Renal pelvis (tissue), 12 donors: ENCODE measurements at places on chromosomes 4 and X. TPM values are rescaled to one million over a fixed set of nuclear protein-coding genes. Genes with fewer than 3 reads are reported as not detected.

DNA sequence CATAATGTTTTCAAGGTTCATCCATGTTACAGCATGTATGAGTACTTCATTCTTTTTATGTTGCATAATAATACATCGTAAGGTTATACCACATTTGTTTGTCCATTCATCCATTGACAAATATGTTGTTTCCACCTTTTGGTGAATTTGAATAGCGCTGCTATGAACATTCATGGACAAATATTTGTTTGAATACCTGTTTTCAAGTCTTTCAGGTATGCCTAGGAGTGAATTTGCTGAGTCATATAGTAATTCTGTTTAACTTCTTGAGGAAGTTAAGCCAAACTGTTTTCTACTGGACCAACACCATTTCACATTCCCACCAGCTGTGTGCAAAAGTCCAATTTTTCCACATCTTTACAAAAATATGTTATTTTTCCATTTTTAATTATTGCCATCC is 31.5 kb downstream of the IRS4 start:
- no peak for DNase-seq

DNA sequence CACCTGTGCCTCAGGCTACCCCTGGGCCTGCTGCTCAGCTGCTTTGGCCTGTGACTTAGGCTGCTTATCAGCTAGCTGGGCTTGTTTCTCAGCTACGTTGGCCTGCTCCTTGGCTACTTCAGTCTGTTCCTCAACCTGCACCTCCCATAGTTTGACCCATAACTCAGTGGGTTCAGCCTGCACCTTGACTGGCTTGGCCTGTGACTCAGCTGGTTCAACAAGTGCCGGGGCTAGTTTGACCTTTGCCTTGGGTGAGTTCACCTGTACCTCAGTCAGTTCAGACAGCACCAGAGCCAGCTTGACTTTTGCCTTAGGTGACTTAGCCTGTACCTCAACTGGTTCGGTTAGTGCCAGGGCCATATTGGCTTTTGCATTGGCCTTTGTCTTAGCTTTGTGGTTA is 171.2 kb downstream of the MSN start:
- DNase-seq: no peak

- no peak for DNase-seq
Observed at GRCh38 chr4:67608027-67608426, 49.5 kb downstream of the STAP1 start.

DNA sequence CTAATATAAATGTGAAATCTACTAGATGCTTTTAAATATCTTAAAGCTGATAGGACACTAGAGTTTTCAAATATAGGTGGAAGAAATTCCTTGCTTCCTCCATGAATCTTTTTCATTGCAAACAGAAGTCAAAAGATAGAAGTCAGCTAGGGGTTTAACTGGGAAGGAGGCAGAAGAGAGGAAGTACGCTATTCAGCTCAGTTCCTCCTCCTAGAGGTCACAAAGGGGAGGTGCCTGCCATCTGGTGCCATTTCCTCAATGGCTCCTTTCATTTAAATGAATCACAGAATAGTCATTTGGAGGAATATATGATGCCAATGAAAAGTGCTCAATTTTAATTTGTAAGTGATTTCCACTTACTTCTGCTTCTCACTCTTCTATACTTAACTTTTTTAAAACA is 8.5 kb downstream of the COL25A1 start:
- no peak for DNase-seq

DNA sequence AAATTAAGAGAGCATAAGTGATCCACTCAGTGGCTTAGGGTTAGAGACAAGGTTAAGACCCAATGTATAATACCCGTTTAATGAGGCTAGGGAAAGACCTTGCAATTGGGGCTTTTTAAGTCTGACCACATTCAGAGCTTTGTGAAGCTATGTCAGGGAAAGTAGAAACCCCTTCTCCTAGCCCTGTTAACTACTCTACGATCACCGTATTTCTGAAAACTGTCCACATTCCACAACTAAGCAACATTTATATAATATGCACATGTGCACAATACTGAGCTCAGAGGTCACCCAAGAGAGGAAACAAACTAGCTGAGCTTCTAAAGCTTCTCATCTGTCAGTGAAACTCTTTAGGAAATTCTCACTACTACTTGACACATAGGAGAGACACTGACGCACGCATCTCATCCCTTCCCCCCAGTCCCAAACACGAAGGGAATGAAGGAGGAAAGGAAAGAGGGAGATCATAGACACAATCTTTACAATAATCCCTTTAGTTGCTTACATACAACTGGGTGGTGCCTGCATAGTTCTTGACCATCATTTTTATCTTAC is 56.2 kb downstream of the METTL14 start:
- DNase-seq: no peak

- no peak for DNase-seq
Observed at GRCh38 chr4:188619456-188620149, 480.4 kb downstream of the TRIML1 start.

- DNase-seq: no peak
Observed at GRCh38 chr4:116953947-116954346, 131.4 kb downstream of the TRAM1L1 start.

GRCh38 chrX:114959729-114960128 is 57.7 kb downstream of the IL13RA2 start:
- peak; percentile 0 for DNase-seq

DNA sequence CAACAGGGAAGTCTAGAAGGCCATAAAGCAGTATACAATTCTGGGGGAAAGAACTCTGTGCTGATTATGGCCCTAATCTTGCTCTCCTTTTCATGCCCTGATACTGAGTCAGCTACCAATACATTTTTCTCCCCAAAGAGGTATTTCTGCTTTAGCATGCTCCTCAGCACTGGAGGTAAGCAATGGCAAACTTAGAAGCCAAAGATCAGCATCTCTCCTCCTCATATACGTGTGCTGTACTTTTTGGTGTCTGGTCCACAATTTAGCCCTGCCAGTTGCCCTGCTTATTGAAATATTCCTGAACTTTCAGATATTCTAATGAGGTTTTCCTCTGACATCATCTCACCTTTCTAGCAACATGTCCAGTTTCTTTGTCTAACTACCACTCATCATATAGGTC is 226.2 kb downstream of the FSTL5 start:
- DNase-seq: no peak

- DNase-seq: no peak
Observed at GRCh38 chr4:102217775-102218355, 127.4 kb downstream of the SLC39A8 start.

DNA sequence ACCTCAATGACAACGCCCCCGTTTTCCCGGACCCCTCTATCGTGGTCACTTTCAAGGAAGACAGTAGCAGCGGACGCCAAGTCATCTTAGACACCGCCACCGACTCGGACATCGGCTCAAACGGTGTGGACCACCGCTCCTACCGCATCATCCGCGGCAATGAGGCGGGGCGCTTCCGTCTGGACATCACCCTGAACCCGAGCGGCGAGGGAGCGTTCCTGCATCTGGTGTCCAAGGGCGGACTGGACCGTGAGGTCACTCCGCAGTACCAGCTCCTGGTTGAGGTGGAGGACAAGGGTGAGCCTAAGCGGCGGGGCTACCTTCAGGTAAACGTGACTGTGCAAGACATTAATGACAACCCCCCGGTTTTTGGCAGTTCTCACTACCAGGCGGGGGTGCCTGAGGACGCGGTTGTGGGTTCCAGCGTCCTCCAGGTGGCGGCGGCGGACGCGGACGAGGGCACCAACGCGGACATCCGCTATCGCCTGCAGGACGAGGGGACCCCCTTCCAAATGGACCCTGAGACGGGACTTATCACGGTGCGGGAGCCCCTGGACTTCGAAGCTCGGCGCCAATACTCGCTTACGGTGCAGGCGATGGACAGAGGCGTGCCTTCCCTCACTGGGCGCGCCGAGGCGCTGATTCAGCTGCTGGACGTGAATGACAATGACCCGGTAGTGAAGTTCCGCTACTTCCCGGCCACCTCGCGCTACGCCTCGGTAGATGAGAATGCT is 2.2 kb downstream of the FAT4 start:
- peak; percentile 27 for DNase-seq

The TBC1D8B gene
- 3.9 TPM for polyA plus RNA-seq

DNA sequence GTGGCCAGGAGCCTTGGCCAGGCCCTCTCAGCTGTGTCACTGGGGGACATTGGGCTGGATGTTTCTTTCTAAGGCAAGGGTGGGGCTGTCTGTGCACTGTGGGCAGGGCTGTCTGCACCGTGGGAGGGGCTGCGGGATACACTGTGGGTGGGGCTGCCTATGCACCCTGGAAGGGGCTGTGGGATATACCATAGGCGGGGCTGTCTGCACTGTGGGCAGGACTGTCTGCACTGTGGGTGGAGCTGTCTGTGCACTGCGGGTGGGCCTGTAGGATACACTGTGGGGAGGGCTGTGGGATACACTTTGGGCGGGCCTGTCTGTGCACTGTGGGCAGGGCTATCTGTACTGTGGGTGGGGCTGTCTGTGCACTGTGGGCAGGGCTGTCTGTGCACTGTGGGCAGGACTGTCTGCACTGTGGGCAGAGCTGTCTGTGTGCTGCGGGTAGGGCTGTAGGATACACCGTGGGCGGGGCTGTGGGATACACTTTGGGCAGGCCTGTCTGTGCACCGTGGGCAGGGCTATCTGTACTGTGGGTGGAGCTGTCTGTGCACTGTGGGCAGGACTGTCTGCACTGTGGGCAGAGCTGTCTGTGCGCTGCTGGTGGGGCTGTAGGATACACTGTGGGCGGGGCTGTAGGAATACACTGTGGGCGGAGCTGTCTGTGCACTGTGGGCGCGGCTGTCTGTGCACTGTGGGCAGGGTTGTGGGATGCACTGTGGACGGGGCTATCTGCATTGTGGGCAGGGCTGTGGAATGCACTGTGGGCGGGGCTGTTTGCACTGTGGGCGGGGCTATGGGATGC is 31.1 kb downstream of the ACOX3 start:
- no peak for DNase-seq

DNA sequence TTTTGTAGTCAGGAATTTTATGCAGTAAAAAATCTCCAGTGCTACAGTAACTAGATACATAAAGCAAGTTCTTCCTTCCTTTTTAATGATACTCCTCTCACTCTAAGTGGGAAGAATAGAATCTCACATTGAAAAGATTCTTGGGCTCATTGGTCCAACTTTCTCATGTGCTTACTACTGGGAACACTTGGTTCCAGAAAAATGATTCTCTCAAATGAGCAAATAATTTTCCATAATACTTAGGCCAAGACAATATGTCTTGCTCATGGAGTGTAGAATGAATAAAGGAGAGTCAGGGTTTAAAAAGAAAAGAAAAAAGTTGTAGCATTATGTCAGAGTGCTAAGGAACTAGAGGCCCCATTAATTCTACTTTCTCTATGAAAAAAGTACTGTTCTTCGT is 197.8 kb downstream of the RASL11B start:
- no peak for DNase-seq

The CT45A3 gene
- not detected for polyA plus RNA-seq

- DNase-seq: no peak
Observed at GRCh38 chr4:81519427-81519773, 47.7 kb upstream of the RASGEF1B start.

DNA sequence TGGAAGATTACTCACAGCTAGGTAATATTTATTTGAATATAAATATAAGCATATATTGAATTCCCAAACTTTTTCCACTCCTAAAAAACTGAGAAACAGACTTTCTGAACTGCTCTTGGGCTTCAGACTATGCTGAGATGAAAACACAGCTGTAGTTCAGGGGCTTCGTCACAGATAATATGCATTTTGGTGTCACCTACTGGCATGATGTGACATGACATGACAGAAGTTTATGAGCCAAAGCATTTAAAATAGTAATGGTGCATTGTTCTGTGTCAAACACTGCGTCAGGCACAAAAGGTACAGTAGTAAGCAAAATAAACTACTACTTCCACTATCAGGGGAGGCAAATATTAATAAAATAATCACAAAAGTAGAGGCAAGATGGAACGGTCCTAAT is 171.3 kb downstream of the BTC start:
- peak; percentile 14 for DNase-seq

DNA sequence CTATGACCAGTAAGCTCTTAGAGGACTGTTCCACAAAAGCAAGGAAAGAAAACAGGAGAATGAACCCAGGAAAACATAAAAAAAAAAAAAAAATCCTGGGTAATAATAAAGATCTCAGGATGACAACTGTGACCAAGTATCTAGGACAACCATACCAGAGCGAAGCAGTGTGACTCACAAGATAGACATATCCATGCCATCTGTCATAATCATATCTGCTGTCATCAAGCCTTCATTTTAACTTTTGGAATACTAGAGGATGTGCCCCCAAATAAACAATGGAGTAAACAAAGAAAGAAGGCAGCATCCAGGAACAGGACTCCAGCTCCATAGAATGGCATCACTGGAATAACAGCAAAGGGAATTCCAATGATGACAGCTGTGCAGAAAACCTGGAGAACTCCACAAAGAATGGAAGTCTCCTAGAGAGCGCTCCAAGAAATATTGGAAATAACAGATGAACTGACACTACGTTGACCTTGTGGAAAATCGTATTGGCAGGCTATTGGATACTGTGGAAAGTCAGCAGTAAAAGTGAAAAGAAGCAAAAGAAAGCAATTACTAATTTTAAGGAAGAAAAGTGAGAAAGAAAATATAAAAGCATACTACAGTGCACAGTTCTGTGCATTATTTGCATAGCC is 35.3 kb downstream of the HPGDS start:
- no peak for DNase-seq

DNA sequence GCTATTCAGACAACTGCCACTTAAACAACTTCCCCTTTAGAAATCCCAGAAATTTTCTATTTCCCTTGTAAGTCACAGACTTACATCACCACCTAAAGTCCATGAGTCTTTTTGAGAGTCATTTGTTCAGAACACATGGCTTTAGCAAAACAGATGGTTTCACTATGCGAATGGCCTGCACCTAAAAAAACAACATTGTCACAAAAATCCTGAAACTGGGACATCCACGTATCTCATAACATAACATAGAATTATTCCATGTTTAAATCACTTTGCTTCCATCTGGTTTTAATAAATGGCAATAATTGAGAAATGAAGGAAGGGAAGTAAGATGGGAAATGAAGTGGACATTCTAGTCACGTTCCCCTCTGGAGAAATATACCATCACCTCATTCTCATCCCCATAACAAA is 155.3 kb upstream of the EDNRA start:
- no peak for DNase-seq

The FAT1 gene
- polyA plus RNA-seq: 250 TPM

DNA sequence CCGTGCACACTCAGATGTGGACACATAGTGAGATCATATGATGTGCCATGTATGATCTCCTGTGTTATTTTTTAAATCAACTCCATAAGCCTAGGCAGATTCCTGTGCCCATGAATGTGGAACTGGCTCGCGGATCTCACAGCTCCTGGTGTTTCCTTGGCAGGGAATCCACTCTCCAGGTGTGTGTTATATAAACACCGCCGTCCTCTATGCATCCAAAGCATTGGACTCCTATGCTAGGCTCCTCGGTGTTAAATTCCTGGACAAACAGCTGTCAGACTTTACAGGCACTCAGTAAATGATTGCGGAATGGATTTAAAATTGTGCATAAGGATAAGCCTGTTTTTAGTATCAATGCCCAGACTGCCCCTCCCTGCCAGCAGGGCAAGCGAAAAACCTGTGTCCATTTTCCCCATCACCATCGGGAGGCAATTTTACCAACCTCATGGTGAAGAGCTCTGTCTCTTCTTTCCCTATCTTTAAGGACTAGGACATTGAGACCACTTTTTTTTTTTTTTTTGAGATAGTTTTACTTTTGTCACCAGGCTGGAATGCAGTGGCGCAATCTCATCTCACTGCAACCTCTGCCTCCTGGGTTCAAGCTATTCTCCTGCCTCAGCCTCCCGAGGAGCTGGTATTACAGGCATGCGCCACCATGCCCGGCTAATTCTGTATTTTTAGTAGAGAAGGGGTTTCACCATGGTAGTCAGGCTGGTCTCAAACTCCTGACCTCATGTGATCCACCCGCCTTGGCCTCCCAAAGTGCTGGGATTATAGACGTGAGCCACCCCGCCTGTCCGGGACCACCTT is 23.6 kb upstream of the GPR78 start:
- no peak for DNase-seq

The IL3RA gene
- 18.7 TPM for polyA plus RNA-seq
